ENCODE measurements at places on chromosomes 2 and 18. TPM values are rescaled to one million over a fixed set of nuclear protein-coding genes. Genes with fewer than 3 reads are reported as not detected.

C2orf92 gene
- not detected for total RNA-seq

LIMS4 gene
- total RNA-seq = 1.0 TPM

IL1RL2 gene
- total RNA-seq = not detected

HNMT gene
- total RNA-seq = 21.5 TPM

CGREF1 gene
- 1.7 TPM for total RNA-seq

ARMC9 gene
- 6.0 TPM for total RNA-seq

SCN3A gene
- 1.6 TPM for total RNA-seq

NEU2 gene
- not detected for total RNA-seq

AQP12A gene
- not detected for total RNA-seq

LBX2 gene
- not detected for total RNA-seq

GREB1L gene
- total RNA-seq = 7.6 TPM

ANKRD53 gene
- total RNA-seq = not detected

DNA sequence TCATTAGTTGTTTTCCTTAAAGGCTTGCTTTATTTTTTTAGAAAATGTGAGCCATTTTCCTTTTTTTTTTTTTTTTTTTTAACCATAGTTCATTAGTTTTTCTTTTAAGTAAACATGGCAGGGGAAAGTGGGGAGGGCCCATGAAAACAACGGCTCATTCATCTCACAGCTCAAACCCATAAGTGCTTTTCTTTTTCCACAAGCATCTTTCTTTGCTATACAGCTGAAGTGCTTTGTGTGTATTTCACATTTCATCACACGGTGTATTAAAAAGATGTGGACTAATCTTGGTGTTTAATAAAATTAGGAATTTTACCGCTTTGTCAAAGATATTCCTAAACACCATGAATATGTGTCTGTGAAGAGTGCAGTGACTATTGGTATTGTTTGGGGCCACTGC is 41.6 kb downstream of the RHBDD1 start:
- DNase-seq = no peak
- H3K4me3 ChIP-seq = no peak overlapping the region
- no peaks in the 10 kb centered on the region for H3K27me3 ChIP-seq
- H3K27ac ChIP-seq = no peak overlapping the region

DNA sequence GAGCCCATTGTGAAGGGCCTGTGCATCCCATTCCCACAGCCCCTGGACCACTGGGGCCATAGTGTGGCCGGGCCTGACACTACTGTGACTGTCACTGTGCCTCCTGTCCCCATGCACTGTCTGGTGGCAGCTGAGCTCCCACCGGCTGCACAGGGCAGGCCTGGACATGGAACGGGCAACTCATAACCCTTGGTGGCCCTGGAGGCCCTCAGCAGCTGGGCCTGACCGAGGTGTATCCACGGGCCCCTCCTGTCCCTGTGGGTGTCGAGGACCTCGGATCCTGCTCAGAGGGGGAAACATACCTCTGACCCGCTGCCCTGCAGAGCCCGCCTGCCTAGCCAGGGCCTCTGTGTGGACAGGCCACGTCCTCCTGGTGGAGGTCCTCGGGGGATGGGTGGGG is 7.8 kb upstream of the GAL3ST2 start:
- H3K4me3 ChIP-seq = no peak overlapping the region
- DNase-seq = no peak
- H3K27ac ChIP-seq = no peak overlapping the region
- no peaks in the 10 kb centered on the region for H3K27me3 ChIP-seq
- H3K36me3 ChIP-seq = no peaks in the 10 kb centered on the region

DNA sequence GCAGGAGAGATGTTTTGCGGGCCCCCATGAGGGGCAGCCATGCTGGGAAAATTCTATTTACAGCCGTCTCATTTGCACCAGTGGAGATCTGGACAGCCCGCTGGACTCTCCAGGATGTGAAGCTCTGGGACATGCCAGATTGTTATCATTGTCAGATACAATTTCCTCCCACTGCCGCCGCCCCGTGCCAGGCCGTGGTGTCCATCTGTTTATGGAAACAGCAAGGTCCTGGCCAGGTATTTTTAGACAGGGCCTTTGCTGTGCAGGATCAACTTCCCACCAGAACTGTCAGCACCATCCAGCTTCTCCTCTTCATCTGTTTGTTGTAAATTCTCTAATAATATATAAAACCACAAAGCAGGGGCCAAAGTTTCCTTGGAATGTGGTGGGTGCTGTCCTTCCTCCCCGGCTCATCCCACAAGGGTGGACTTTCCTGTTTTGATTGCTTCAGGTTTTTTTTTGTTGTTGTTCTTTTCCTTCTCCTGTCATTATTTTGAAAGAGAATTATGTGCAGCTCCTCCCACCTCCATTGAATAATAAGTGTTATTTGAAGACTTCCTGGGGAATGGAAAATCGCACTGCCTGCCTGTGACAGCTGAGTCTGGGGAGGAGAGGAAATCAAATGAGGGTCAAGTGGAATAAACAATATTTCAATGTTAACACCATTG is 398.1 kb downstream of the TNS1 start:
- DNase-seq = peak; percentile 59
- H3K4me3 ChIP-seq = no peak overlapping the region
- no peaks in the 10 kb centered on the region for H3K36me3 ChIP-seq
- peak overlapping the region; percentile 56 for H3K27ac ChIP-seq

DNA sequence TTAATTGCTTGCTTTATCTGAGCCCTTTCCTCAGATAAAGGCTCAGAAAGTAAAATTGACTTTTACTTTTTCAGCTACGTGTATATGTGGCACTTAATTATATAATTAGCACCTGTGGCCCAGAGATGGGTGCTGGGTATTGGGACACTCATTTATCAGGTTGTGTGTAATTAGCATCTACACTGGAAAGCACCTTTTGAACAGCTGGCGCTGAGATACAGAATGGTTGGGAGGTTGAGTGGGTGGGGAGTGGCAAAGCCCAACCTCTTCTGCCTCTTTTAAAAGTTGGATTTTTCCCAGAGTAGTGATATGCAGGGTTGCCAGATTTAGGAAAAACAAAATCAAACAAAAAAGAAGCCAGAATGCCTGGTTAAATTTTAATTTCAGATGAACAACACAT is 23.9 kb downstream of the SPTBN1 start:
- DNase-seq = no peak
- H3K27me3 ChIP-seq = no peaks in the 10 kb centered on the region
- H3K4me3 ChIP-seq = no peak overlapping the region
- peak overlapping the region; percentile 11 for H3K27ac ChIP-seq

DNA sequence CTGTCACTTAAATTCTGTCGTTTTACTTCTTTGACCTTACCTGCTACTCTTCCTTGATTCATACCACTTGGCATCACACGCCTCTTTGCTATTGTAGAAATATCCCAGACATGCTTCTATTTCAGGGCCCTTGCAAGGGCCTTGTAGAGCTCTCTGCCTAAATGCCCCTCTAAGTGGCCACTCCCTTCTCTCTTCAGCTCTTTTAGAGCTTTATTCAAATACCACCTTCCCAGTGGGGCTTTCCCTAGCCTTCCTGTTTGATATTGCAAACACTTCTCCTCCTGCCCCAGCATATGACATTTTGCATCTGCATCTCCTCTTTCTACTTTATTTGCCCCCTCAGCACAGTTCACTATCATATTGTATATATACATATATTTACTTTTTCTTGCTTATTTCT is 54.0 kb downstream of the PELI1 start:
- no peak for DNase-seq
- peaks cover 7% of the 10 kb centered on the region for H3K36me3 ChIP-seq
- H3K27me3 ChIP-seq = no peaks in the 10 kb centered on the region
- no peak overlapping the region for H3K27ac ChIP-seq
- H3K4me1 ChIP-seq = peaks cover 5% of the 10 kb centered on the region

- H3K4me3 ChIP-seq = no peak overlapping the region
- no peak overlapping the region for H3K27ac ChIP-seq
- no peaks in the 10 kb centered on the region for H3K36me3 ChIP-seq
These were observed 268.4 kb upstream of the CDH19 start for GRCh38 chr18:66872277-66872676.

GRCh38 chr2:212721026-212721451 is 182.4 kb upstream of the ERBB4 start:
- no peak for DNase-seq
- H3K36me3 ChIP-seq = no peaks in the 10 kb centered on the region
- H3K27ac ChIP-seq = no peak overlapping the region
- no peak overlapping the region for H3K4me3 ChIP-seq
- H3K27me3 ChIP-seq = no peaks in the 10 kb centered on the region

DNA sequence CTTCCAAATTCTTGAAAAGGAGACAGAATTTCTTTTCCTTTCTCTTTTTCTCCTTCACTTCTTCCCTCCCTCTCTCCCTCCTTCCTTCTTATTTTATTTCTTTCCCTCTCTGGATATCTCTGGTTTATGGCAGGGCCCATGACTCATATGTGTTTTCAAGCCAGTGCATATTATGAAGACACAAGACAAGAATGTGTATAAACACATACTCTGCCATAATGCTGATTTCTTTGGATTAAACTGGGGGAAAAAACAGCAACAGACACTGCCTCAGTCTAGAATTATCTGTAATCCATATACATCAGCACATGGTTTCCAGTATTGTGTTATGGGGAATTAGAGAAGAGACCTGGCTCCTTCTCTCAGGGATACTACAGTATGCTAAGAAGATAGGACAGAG is 82.8 kb upstream of the CPO start:
- H3K27me3 ChIP-seq = no peaks in the 10 kb centered on the region
- no peak for DNase-seq
- no peaks in the 10 kb centered on the region for H3K36me3 ChIP-seq
- no peak overlapping the region for H3K4me3 ChIP-seq
- no peak overlapping the region for H3K27ac ChIP-seq

- DNase-seq = no peak
- H3K4me3 ChIP-seq = no peak overlapping the region
- H3K27me3 ChIP-seq = no peaks in the 10 kb centered on the region
- H3K27ac ChIP-seq = no peak overlapping the region
These were observed 89.0 kb downstream of the AOX1 start for GRCh38 chr2:200674837-200675236.

- H3K36me3 ChIP-seq = no peaks in the 10 kb centered on the region
- no peaks in the 10 kb centered on the region for H3K4me1 ChIP-seq
- H3K27ac ChIP-seq = no peak overlapping the region
- H3K4me3 ChIP-seq = no peak overlapping the region
- H3K27me3 ChIP-seq = no peaks in the 10 kb centered on the region
These were observed 39.5 kb downstream of the SDC1 start for GRCh38 chr2:20185176-20186022.

- no peaks in the 10 kb centered on the region for H3K36me3 ChIP-seq
- H3K27me3 ChIP-seq = no peaks in the 10 kb centered on the region
- no peak for DNase-seq
- H3K4me3 ChIP-seq = no peak overlapping the region
- no peak overlapping the region for H3K27ac ChIP-seq
These were observed 156.4 kb downstream of the SEPTIN10 start for GRCh38 chr2:109457366-109457765.

DNA sequence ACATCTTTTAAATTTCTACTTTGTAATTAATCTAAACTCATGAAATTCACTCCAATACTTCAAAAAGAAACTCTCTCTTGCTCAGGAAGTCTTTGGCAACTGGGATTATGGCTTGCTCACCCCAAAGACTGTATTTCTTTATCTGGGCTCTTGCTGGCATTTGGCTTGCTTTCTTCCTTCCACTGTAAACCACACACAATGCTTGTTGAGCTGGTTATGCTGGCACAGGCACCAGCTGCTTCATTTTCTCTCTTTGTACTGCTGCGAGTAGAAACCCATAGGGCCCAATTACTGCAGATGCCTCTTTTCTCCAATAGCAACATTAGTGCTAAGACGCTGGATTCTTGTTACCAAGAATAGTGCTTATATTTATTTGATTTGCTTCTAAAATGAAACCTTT is 51.4 kb downstream of the SLC38A11 start:
- no peaks in the 10 kb centered on the region for H3K4me1 ChIP-seq
- no peak for DNase-seq
- H3K27ac ChIP-seq = no peak overlapping the region
- no peaks in the 10 kb centered on the region for H3K27me3 ChIP-seq

DNA sequence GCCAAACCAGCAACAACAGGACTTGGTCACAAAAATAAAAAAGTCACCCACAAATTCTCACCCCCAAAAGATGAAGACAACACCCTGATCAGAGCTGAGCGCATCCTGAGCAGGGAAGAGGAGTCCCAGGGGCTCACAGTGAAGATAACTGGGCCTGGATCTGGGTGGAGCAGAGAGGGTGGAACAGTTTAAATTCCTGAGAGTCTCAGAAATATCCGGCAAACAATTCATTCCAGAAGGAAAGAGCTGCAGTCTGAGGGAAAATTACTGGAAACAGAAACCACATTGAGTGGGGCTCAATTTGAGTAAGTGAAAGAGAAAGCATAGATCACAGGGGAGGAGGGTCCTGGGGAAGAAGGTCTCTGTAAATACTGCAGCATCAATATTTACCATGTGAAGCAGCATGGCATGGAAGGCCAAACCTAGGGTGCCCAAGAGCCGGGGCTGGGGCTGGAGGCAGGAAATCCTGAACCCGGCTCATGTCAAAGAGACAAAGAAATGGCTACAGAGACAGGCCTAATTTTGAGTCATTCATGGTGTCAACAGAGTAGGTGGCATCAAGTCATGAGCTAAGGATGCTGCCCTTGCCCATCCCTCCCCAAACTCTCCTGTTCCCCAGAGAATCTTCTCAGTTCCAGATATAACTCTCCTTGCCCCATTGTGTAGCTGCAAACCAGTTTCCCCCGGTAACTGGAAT is 61.4 kb upstream of the ZBTB7C start:
- DNase-seq = no peak
- no peaks in the 10 kb centered on the region for H3K4me1 ChIP-seq
- H3K27ac ChIP-seq = no peak overlapping the region
- no peak overlapping the region for H3K4me3 ChIP-seq

GRCh38 chr2:197152451-197153228 is 157.9 kb downstream of the ANKRD44 start:
- DNase-seq = no peak
- H3K36me3 ChIP-seq = no peaks in the 10 kb centered on the region
- H3K4me1 ChIP-seq = peaks cover 3% of the 10 kb centered on the region
- H3K4me3 ChIP-seq = no peak overlapping the region
- no peaks in the 10 kb centered on the region for H3K27me3 ChIP-seq
